D341Med (cell line): ENCODE measurements at places on chromosomes 2 and 18.
A peak's percentile ranks its signal among the peaks of the same experiment; 100 is the strongest.

DNA sequence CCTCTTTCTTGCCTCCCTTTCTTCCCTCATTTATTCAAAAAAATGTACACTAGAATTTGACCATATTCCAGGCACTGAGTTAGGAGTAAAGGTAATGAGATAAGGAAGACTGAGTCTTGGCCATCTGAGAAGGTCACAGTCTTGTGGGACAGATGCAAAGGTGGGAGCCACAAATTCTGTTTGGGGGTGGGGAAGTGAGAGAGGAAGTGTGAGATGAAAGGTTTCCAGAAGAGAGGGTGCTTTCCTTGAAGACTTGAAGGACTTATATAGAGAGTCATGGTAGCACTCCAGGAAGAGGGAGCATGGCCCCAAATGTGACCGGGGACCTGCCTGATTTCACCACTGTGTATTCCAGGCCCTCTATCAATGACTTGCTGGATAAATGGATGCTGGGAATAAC, 320.6 kb downstream of the LPIN1 start:
- no peak for DNase-seq

DNA sequence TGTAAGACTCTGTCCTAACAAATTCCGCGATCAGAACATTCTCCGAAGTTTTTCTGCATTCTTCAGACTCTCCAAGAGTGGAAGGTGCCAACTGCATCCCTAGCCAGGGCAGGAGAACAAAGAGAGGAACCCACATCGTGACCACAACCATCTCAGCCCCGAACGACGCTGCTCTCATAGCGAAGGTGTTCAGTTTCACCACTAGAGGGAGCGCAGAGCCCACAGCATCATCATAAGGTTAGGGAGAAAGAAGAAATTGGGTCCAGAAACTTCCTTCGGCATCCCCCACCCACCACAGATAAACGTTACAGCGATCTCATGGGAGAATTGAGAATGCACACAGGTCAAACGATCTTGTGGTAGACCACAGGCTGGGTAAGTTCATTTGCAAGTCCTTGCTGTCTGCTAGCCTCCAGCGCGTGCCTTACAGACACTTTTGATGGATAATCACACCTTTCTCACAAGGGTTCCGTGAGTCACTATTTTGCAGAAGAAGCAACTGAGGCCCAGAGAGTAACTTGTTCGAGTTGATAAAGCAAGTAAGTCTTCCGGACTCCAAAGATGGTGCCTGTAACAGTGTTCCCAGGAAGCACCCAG, 53.7 kb upstream of the ARL4C start:
- DNase-seq: peak; percentile 72

DNA sequence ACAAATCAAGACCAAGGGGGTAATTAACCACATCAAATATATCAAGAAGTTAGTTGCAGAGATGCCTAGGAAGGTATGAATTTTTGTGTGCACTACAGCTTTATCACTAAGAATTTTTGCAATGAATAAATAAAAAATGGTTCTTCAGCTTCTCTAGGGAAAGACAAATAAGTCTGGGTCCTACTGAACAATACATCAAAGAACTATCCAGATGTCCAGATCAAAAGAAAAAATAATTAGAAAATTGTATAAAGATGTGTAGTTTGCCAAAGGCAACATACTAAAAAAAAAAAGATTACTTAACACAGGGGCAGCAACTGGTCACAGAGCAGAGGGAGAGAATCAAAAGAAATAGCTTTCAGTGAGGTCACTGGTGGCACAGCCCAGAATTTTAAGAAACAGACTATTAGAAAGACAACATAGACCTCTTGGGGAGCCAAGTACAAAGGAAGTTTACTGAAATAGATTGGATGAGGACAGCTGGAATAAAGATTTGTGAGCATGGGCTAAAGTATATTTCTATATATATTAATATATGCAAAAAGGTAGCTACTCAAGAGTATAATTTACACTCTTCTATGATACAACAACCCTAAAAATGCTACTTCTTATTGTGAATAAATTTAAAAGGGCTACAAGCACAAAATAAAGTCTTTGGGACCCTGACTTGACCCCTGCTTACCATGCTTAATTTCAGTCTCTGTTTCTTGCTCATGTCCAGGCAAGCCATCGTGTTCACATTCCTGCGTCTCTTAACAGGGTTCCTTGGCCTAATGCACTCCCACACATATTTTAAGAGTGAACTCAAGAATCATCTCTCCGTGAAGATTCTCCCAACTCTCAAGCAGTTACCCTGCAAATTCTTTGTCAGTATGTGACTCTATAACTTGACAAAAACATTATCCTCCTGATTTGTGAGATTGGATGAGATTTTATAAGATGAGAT, 99.0 kb upstream of the GRB14 start:
- no peak for DNase-seq

GRCh38 chr2:210337159-210337558, 22.2 kb upstream of the MYL1 start:
- no peak for DNase-seq

DNA sequence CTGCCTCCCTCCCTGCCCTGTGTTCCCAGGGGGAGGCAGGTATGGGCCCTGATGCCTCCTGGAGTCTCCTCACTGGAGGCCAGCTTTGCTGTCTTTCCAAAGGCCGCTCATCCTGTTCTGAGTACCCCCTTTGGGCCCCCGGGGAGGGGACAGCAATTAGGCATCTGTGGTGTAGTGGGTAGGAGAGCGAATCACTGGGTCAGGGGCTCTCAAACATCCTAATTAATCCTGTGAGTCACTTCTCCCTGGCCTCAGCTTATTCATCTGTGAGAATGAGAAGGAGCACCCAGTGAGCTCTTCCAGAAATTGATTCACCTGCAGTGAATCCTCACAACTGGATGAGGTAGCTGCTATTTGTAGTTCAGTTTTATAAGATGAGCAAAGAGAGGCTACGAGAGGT, 16.4 kb downstream of the TET3 start:
- DNase-seq: no peak

- DNase-seq: no peak
Measured at GRCh38 chr2:66437109-66437690, 2.3 kb downstream of the MEIS1 start.

DNA sequence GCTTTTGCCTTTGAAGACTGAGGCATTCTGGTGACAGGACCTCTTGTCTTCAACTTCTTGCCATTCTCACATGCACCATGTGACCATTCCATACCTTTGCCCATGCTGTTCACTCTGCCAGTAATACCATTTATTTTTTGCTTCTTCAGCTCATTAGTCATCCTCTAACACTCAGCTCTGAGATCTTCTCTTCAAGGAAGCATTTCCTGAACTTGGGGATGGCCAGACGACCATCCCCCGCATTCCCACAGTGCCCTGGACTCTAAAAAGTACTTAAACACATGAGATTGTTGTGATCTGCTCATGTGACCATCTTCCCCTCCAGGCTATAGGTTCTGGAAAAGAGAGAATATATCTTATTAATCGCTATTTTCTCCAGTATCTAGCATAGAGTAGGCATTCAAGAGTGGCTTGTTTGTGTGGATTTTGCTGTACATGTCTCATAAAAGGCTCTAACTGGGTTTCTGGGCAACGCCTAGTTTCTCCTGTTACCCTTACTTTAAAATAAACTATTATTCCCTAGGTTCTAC, 33.9 kb downstream of the PAX3 start:
- no peak for DNase-seq

- DNase-seq: no peak
Measured at GRCh38 chr18:10421859-10422258, 32.6 kb upstream of the APCDD1 start.

GRCh38 chr2:32663864-32664263, 36.0 kb downstream of the TTC27 start:
- DNase-seq: no peak

DNA sequence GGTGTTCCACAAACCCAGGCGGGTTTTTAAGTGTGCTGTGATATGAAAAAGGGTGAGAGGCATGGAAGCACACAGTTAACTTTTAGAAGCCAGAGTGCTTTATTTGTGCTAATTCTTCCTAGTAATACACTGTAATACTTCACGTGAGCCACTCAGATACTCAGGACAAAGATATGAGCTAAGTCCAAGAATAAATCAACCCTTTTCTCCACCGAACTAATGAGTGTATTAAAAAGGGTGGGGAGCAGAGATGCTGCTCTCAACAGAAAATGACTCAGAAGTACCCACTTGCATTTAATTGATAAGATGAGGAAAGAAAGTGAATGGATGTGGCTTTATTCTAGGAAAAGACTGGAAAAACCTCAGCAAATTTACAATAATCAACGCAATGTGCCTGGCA, 79.9 kb downstream of the UXS1 start:
- DNase-seq: no peak

DNA sequence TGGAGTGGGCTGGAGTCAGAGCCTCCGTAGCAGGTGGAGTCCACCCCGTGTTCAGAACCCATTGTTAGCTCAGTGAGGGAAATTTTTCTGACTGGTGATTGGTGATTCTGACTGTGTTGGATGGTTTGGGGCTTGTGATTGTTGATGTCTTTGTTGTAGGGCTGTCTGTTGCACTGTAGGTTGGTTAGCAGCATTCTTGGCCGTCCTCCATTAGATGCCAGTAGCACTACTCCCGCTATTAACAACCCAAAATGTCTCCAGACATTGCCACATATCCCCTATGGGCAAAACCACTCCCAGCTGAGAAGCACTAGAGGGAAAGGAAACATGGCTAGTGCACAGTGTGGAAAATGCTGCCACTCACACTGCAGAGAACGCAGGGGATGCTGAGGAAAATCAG, 51.7 kb downstream of the ARMC9 start:
- no peak for DNase-seq

DNA sequence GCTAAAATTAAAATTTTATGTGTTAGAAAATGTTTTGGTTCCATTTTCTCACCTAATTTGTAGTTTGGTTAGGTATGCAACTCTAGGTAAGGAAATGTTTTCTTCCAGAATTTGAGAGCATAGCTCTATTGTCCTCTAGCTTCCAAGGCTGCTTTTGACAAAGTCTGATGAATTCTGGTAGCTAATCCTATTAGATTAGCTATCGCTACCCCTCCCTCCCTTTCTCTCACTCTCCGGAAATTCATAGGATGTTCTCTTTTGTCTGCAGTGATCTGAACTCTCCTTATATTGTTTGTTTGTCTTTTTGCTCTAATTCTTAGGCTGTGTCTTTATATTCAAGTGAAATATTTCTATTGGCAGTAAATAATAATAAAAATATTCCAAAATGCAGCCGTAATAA, 382.9 kb downstream of the DCC start:
- DNase-seq: no peak

DNA sequence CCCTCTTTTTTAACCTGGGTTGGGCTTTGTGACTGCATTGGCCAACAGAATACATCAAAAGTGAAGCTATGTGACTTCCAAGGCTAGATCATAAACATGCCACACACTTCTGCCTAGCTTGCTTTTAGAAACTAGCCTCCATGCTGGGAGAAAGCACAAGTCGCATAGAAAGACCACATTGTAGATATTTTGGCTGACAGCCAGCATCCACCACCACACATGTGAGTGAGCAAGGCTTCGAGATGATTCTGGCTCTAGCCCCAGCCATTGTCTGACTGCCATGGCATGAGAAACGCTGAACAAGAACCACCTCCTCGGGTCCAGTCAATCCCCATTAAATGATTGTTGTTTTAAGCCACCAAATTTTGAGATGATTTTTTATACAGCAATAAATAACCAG, 66.8 kb upstream of the STPG4 start:
- DNase-seq: no peak

GRCh38 chr2:10906926-10907625, 4.7 kb upstream of the KCNF1 start:
- no peak for DNase-seq

- no peak for DNase-seq
Measured at GRCh38 chr18:43350176-43350575, 72.9 kb upstream of the SYT4 start.

DNA sequence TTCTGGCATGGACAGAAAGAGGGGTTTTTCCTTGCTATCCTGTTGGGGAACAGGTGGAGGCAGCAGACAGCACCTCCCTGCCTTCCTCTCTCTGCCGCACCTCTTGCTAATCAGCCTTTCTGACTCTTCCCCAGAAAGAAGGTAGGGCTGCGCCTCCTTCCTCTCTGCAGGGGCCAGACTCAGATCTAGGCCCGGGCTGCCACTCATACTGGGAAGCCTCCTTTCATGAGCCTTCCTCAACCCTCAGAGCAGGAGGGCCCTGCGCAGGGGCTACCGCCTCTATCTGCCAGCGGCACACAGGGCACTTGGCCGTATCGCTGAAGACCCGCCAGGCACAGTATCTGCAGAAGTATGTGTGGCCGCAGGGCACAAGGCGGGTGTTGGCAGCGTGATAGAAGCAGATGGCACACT, 7.1 kb downstream of the NEURL3 start:
- no peak for DNase-seq
